ENCODE measurements at places on chromosomes 4 and X.

GRCh38 chrX:15087747-15088146 is 182.1 kb downstream of the ASB9 start:
- DNase-seq = no peak

- DNase-seq = no peak
These were observed 262.7 kb downstream of the PDHA2 start for GRCh38 chr4:96102541-96103026.

DNA sequence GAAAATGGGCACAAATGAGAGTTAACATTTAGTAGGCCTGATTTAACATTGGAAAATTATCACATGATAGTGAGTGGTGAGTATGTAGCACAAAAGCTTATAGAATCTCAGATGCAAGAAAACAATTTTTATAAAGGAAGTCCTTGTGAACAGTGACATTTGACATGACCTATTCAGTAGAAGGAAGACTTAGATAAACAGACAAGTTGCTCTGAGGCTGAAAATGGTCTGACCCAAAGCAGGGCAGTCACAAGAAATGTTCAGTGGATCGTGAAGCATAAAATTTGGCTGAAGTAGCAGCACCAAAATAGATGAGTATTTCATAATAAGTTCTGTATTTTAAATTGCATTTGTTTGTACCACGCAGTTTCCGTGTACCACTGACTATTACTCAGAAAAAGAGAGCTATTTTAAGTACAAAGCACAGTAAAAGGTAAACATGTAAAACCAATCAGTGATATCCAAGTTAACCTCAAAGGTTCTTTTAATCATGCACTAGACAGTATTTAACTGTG is 605.7 kb upstream of the PABPC4L start:
- no peak for DNase-seq

- DNase-seq = no peak
These were observed 5.6 kb upstream of the SPRY1 start for GRCh38 chr4:123390846-123391456.

- no peak for DNase-seq
These were observed 563.1 kb upstream of the INTU start for GRCh38 chr4:127069675-127070074.
